T-helper 2 cell treated with Interferon-gamma antibody and Interleukin-4, amounts not matched to agents 5 μg/mL and 100 μg/mL, for 36 hours (primary cell): ENCODE measurements at places on chromosomes 1 and 21.

- no peak for DNase-seq
Observed at GRCh38 chr1:194028002-194028401, 841.6 kb upstream of the B3GALT2 start.

GRCh38 chr1:33143698-33144097 lies 38.1 kb downstream of the TRIM62 start:
- no peak for DNase-seq

DNA sequence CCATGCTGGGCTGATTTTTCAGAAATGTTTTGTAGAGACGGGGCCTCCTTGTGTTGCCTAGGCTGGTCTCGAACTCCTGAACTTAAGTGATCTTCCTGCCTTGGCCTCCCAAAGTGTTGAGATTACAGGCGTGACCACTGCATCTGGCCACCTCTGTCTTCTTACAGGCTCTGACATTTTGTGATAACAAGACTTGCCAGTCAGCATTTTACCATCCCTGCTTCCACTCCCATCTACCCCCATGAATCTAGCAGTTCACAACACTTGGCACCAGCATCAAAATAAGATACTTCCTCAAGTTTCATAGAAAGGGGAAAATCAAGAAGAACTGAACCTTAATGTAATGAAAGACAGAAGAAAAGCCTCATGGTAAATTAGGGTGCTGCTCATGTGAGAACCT lies 32.4 kb downstream of the SLC35F3 start:
- DNase-seq, result no peak

DNA sequence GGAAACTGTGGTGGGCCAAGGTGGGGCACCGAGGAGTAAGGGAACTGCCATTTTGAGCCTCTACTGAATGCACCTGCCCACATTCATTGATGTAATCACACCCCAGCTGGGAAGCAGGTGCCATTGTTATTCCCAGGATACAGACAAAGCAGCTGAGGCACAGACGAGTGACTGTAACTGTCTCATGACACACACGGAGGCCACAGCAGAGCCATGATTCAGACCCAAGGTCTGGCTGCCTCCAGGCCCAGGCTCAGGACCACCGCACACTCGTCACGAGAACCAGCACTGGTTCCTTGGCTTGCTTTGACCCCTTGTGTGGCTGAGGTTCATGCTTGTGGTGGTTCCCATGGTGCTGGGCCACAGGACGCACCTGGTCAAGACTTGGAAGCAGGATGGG lies 45.6 kb upstream of the CLIC4 start:
- DNase-seq, result no peak

DNA sequence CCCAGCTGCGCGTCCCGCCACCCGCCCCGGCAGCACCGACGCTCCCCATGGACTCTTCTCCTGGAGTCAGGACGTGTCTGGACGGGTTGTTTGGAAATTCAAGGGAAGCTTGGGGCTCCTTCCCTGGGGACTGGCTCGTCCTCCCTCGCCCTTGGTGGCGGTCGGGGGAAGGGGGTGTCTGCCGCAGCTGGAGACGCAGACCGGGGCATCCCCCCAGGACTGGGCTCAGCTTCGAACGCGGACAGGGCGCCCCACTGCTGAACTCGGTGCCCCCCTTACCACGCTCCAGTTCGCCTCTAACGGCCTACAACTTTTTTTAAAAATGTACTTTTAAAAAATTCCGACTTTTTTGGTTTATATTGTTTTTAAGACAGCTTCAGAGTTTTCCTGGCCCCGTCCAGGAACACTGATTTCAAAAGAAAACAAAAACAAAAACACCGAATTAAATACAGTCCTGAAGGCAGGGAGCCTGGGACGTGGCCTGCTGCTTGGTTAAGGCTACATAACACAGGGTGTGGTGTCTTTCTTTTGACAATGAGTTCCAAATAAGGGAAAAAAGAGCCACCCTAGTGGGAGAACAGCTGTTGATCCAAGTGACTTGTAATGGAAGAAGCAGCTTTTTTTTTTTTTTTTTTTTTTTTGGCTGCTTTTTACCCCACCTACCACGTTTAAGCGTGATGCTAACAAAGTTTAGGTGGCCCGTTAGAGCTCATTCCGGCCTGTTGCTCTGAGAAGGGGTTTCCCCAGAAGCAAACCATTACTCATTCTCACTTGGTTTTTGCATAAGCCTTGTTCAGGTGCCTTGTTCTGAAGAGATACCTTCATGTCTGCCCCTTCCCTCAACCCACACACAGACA lies 862 bp upstream of the DIPK1A start:
- peak; percentile 72 for DNase-seq

- DNase-seq, result no peak
Observed at GRCh38 chr21:29462479-29462878, 163.8 kb downstream of the BACH1 start.

GRCh38 chr1:119409731-119410130 lies 5.2 kb upstream of the HSD3B2 start:
- DNase-seq, result no peak

- DNase-seq, result no peak
Observed at GRCh38 chr1:112056354-112056753, 66.9 kb upstream of the KCND3 start.

- no peak for DNase-seq
Observed at GRCh38 chr1:108054396-108054795, 89.4 kb upstream of the VAV3 start.

- DNase-seq, result no peak
Observed at GRCh38 chr21:27359141-27359540, 392.3 kb upstream of the ADAMTS5 start.

GRCh38 chr21:27365394-27365793 lies 398.5 kb upstream of the ADAMTS5 start:
- DNase-seq, result no peak

GRCh38 chr21:22758478-22758877 lies 1760.3 kb downstream of the NCAM2 start:
- no peak for DNase-seq

DNA sequence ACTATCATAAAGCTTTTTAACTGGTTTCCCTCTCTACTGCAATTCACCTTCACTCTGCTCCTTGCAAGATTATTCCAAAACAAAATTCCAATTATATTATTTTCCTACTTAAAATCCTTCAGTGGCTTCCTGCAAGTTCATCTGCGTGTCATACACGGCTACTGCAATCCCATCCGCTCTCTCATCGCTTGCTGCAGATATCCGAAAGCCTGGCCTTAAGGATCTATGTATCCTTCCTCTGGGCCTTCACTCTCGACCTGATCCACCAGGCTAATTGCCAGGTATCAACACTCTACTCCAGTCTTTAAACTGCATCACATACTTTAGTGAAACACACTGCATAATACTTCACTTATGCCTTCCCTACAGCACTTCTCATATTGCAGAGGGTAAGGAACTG lies 44.0 kb downstream of the VAV3 start:
- no peak for DNase-seq

GRCh38 chr1:205990226-205990625 lies 13.0 kb downstream of the RAB7B start:
- DNase-seq, result no peak

DNA sequence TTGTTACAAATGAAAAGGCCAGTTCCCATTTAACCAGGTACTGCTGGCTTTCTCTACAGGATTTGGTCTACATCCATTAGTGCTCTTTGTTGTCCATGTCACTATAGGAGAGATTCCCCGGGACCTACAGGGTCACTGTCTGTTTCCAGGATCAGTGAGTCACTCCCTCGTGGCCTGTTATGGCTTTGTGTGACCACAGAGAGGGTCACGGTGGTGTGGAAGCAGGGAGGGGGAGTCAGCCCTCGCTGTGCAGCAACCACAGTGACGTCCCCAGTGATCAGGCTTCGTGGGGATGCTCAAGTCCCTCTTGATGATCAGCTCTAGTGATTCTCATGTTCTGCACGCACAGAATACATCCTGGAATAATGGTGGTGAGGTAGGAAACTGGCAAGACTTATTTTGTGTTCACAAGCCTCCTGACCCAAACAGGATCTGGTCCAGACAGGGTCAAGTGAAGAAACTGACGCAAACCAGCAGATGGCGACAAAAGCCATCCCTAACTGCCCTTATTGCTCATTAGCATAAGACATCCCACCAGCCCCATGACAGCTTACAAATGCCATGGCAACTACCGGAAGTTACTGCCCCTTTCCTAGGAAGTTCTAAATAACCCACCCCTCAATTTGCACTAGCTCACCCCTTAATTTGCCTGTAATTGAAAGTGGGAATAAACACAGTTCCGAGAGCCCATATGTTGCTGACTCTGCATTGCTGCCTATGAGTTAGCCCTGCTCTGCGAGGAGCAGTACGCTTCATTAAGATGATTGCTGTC lies 98.5 kb downstream of the DISC1 start:
- DNase-seq, result no peak

DNA sequence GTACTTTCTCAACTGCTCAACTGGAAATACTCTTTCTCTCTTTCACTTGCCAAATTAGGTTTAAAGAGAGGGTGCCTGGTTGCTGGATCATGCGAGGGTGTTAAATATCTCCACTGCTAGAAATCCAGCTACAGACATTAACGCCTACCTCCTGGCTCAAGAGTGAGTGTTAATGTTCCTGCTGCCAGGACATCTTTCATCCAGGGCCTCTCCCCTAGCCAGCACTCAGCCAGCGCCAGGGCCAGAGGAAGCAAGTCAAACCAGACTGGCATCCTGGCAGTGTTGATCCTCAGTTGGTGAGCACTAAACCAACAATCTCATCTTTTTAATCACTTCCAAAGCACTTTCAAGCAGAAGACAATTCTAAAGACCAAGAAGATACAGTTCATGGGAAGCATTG lies 92.9 kb upstream of the BARHL2 start:
- no peak for DNase-seq

DNA sequence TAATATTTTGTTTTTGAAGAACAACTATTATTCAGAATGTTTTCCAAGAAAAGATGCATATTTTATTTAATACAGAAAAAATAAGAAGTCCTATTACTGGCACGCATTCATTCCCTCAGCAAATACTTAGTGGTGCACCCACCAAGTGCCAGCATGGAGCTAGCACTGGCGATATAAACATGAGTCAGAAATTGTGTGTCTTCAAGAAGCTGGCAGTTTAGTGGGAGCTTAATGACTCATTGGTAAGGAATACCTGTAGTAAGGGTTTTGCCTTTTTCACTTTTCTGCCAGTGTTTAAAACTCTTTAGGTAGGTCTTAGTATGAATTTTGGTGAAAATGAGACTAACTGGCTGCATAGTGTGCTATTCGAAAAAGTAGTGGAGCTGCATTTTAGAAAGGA lies 6.3 kb downstream of the MAGI3 start:
- DNase-seq, result no peak

DNA sequence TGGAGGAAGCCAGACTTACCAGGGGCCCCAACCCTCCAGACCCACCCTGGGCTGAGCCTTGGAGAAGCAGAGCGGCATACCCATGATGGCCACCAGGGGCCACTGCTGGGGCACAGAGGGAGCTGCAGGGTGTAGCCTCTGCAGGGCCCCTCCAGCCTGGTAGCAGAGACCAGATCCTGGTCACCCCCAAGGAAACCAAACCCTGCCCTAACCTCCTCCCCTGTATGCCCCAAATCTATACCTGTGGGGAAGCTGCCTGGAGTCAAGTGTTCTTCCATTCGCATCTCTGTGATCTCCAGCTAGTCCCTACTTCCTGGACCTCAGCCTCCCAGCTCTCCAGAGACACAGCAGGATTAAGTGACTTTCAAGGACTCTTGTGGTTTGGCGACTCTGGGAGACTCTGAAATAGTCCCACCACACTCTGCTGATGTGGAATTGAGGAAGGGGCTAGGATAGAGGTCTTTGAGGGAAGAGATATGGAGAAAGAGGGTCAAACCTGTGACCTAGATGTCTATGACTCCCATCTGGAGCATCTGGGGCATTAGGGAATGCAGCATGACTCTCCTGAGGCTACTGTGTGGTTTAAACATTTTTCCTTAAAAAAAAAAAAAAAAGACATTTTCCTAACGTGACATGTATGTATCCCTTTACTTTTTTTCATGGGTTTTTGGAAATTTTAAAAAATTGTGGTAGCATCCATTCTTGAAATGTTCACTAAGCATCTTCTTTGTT lies 119.2 kb upstream of the IPO9 start:
- peak; percentile 25 for DNase-seq

DNA sequence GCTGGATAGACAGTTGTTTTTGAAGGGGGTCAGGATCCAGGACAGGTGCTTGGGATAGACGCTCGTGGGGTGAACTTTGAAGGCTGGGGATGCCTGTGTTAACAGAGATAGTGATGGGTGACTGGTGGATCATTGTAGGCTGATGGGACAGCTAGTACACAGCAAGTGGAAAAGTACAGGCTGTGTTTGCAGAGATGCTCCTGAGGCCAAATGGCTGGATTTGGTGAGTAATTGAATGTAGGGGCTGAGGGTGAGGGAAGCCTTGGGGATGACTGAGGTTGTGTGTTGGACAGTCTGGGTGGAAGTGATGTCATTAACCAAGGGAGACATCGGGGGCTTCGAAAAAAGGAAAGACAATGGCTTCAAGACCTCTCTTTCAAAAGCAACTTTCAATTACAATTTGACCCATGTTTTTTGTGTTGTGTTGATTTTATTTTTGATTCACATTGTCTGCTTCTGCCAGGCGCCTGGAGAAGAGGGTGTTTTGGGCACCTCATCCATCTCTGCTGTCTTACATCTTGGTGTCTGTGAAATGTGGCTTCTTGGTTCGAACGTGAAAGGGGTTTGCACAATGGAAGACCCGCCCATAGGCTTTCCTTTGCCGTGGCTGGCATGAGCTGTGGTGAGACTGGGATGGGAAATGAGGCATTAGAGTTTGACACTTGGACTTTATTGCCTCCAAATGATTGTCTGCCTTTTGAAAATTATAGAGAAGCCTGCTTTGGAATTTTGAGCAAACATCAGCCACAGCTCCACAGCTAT lies 147.5 kb downstream of the FOXD2 start:
- no peak for DNase-seq

- DNase-seq, result no peak
Observed at GRCh38 chr1:44021581-44022321, 9.5 kb downstream of the SLC6A9 start.

DNA sequence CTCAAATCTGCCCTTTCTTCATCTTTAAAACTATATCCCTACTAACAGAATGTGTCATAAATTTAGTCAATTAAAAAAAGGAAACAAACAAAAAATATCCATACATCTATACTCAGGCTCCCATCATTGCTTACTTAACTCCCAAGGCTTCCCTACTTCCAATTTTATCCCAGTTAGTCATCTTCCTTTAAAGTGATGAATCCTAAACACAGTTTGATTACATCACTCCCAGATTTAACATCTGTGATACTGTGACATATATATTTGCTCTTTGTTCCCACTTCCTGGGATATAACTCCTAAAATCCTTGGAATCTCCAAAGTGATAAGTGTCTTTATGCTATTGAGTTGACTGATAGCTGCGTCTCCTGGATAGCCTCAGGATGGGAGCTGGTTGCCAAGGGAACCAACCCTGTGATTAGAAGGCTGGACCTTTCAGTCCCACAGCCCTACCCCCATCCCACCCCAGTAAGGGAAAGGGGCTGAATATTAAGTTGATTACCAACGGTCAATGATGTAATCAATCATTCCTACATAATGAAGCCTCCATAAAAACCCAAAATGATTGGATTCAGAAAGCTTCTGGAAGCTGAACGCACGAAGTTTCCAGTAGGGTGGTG lies 21.6 kb downstream of the GLMN start:
- DNase-seq, result no peak

GRCh38 chr1:212010004-212010403 lies 25.4 kb downstream of the INTS7 start:
- DNase-seq, result no peak
